IMR-90 (cell line): ENCODE measurements at places on chromosomes 3 and 15. TPM values are rescaled to one million over a fixed set of nuclear protein-coding genes. Genes with fewer than 3 reads are reported as not detected.

- DNase-seq: no peak
These were observed 64.9 kb downstream of the P3H2 start for GRCh38 chr3:190055773-190056172.

DNA sequence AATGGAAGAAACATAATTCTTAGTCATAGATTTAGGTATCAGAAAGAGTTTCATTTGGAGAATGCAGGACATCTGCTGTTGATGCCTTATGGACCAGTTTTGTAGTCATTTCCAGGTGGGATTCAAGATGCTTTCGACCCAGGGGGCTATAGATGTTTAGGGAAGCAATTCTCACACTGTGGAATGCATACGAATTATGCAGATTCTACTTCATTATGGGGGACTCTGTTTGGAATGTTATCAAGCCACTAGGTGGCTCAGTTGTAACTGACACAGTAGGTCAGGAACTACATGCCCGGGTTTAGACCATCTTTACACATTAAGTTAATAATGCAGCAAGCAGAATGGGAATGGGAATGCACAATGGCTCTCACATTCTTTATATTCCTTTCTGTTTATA lies 1359.8 kb downstream of the ZPLD1 start:
- no peak for DNase-seq

- DNase-seq: no peak
These were observed 187.1 kb downstream of the UACA start for GRCh38 chr15:70576276-70576675.

DNA sequence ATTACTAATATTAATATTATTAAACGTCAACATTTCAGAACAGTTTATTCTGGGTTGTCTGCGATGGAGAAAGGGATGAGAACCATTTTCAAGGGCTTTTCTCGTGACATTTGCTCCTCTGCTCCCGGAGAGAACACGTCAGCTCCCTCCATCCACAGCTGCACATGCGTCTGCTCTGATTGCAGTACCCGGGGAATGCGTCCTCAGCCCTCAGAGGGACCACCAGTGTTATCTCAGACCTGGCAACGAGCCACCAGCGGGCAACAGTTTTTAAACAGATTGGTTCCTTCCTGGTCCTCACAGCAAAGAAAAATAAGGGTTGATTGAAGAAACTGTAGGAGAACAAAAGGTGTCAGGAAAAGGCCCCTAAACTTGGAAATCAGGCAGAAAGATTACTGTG lies 202.2 kb upstream of the ADAMTS9 start:
- DNase-seq: peak; percentile 75

- DNase-seq: no peak
These were observed 1090.9 kb downstream of the ROBO2 start for GRCh38 chr3:78130741-78131290.

GRCh38 chr15:77542491-77543001 lies 90.2 kb downstream of the LINGO1 start:
- DNase-seq: peak; percentile 53

- DNase-seq: peak; percentile 81
These were observed 138.8 kb upstream of the TLE3 start for GRCh38 chr15:70236341-70237086.

DNA sequence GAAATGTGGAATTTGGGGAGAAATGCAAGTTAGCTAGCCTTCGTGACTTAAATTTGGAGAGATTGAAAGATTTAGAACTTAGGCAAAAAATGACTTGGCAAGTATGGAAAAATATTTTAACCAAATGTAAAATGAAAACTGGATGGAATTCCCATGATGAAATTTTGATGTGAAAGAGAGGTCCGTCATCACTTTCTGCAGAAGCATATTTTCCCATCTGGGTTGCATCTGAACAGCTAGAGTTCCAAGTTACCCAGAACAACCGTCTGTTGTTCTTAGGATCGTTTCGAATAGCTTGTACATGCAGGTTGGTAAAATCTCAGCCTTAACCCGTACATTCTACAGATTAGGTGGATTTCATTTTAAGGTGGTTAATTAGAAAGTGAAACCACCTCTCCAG lies 136.3 kb downstream of the GHSR start:
- DNase-seq: no peak

- no peak for DNase-seq
These were observed 25.8 kb downstream of the MECOM start for GRCh38 chr3:169637731-169638130.

GRCh38 chr3:124607163-124607562 lies 123.1 kb upstream of the UMPS start:
- peak; percentile 83 for DNase-seq

DNA sequence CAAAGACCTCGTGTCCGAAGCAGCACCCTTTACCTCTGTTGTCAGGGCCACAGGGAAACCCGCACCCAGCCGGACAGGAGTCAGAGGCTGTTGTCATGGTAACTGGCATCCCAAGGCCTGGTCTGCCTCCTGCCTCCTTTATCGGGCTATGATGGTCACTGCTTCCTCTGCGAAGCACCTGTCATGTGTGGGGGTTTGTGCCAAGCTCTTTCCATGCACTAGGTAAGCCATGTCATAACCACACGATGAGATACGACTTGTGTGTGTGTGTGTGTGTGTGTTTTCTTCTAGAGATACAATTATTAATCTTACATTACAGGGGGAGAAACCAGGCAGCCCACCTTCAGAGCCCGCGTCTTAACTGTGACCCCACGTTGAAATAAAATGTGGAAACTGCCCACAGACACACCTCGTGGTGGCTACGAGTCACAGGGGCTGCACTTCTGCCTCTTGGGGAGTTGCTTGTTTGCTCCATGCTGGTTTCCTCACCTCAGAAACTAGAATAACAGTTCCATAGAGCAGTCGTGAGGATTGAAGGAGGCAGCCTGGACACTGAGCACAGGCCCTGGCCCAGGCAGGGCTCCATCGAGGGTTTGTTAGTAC lies 18.0 kb downstream of the ZDHHC19 start:
- DNase-seq: no peak

DNA sequence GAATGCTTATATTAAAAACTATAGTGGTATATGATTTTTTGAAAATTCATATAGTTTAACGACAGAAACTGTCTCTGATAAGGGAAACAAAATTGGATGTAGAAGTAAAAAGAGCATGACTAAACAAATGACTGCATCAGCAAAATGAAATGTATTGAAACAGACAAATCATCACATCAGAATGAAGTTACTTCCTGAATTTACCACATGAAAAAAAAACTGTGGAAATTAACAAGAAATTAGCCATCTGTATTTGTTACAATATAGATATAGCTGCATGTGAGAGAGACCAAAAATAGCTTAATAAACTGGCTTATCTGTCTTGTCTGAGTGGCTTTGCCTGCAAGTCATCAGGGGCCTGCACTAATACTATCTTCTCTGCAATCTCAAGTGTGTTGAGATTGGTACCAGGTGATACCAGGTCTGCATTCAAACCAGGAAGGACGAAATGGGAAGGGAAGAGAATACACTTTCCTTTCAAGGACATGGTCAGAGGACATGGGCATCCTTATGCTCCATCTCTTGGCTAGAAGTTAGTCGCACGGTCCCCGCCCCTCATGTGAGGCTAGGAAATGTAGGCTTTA lies 388.7 kb downstream of the GRM7 start:
- DNase-seq: no peak

DNA sequence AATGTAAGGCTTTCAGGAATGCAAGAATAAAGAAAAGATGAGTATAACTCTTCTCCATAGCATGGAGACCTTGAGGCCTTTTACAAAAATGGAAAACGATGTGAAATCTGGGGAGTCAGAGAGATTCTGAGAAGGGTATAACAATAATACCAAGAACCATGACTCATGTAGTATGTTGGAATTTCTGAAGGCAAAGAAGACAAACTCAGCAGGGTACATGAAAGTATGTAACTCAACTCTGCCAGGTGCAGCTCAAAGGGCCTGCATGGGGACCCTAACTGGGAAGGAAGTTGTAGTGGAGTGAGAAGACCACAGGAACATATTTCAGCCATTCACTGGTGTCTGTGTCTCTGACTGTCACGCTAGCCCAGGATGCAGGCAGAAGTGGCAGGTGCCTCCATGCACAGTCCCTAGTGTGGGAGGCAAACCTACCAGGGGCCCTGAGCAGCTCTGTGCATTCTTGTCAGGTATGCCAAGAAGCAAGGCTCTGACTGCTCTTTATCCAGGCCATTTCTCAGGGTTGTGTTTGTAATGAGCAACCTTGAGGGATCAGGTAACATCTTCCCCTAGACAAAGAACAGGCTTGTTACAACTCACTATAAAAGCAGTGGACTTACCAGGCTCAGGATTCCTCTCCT lies 57.2 kb downstream of the GPR156 start:
- DNase-seq: no peak

DNA sequence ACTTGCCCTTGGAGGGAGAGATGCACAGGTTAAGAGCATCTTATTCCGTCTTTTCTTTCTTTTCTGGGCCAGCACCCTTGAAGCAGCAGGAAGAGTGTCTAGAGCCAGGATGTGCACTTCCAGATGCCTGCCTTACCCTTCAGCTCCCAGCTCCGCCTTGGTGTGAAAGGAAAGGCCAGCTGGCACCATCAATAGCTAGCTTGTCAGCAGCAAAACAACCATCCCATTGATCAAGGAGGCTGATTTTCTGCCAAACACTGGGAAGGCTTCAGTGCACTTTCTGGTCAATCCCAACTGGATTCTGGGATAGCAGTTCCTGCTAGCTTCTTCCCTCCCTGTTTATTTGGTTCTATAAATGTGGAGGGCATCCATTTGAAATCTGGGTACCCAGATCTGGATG lies 110.9 kb upstream of the GALNT15 start:
- no peak for DNase-seq

GRCh38 chr3:100868894-100869293 lies 124.3 kb downstream of the ABI3BP start:
- no peak for DNase-seq

DNA sequence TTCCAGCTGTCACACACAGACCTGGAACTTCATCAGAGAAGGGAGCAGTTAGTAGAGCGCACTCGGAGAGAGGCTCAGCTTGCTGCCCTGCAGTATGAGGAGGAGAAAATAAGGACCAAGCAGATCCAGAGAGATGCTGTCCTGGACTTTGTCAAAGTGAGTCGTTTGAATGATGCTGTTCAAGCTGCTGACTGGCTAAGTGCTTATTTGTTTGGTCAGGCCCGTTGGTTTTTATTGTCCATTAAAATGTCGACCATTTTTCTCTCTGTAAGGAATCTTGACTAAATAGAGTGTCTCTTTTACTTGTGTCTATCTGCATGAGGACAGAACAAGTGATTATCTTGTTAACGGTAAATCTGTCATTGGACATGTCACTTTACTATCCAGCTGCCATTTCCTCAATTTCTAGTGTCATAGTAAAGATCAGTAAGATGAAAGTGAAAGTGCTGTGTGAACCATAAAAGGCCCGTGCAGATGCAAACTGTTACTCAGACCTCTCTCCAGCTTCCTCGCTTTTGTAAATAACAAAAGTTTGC lies 56.9 kb downstream of the LRCH3 start:
- peak; percentile 42 for DNase-seq

- DNase-seq: peak; percentile 43
These were observed 103.1 kb downstream of the HCN4 start for GRCh38 chr15:73265536-73266153.

GRCh38 chr3:23713641-23714040 lies 92.1 kb upstream of the UBE2E1 start:
- peak; percentile 51 for DNase-seq

- DNase-seq: no peak
These were observed 55.8 kb downstream of the TBC1D5 start for GRCh38 chr3:17686613-17687012.

DNA sequence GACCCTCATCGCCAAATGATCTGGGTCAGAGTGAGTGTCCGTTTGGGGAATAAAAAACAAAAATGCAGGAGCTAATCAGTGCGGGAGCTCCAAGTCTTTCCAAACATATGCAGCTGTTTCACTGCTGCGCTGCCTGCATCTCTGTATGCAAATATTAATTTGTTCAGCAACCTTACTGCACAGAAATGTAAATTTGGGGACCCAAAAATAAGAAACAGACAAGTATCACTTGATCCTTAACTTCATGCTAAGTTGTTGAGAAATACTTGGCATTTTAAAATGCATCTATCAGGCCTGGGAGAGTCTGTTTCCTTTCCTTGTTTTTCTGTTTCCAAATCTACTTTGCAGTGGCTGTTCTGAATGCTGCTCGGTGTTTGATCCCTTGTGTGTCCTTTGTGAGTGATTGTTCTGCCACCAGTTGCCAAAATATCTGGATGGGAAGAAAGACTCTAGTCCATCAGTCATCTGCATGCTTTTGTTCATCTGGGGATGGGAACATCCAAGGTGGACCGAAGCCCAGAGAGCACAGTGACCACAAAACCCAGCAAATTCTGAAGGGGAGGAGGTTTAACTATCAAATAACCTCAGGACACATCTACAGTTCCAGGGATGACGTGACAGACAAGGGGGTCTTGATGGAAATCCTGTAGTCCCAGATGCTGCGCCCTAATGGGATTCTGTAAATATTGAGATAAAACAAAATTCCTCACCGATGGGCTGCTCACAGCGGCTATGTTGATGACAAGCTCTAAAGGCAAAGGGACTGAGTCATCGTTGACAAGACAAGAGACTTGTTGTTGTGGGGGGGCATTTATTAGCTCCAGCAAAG lies 199.5 kb upstream of the WNT5A start:
- DNase-seq: peak; percentile 92

GRCh38 chr15:85407421-85408269 lies 27.2 kb downstream of the AKAP13 start:
- peak; percentile 90 for DNase-seq

DNA sequence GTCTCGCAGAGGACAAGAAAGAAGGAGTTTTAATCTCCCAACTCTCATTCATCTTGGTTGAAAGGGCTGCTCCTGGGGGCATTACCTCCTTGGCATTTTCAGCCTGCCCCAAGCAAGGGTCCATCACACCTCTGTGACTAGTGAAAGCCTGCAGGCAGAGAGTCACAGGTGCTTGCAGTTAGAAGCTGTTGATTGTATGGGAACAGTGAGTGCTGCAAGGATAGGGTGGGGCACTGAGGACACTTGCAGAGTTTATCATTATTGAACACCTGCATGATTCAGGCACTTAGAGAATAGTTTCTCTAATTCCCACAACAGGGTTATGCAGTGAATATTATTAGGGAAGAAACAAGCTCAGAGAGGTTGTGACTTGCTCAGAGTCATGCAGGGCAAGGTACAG lies 41.7 kb upstream of the IGF2BP2 start:
- DNase-seq: no peak

The CHP1 gene
- polyA plus RNA-seq: 34.0 and 39.2 TPM in 2 replicates

The PRRT3 gene
- 4.1 and 4.2 TPM in 2 replicates for polyA plus RNA-seq

The SENP8 gene
- polyA plus RNA-seq: 1.6 and 1.9 TPM in 2 replicates

The SCN10A gene
- not detected in 2 replicates for polyA plus RNA-seq

The GP5 gene
- polyA plus RNA-seq: 0.12 and 0.16 TPM in 2 replicates

The WDR93 gene
- not detected in 2 replicates for polyA plus RNA-seq

The HOMER2 gene
- polyA plus RNA-seq: 0.79 and 0.92 TPM in 2 replicates

The FBLN2 gene
- 60.8 and 66.9 TPM in 2 replicates for polyA plus RNA-seq

The TNNC1 gene
- polyA plus RNA-seq: 4.0 and 4.6 TPM in 2 replicates

The ARRDC4 gene
- 4.0 and 5.3 TPM in 2 replicates for polyA plus RNA-seq

The CSPG4 gene
- 28.4 and 35.6 TPM in 2 replicates for polyA plus RNA-seq
